ENCODE measurements at places on chromosomes 1 and 21. TPM values are rescaled to one million over a fixed set of nuclear protein-coding genes. Genes with fewer than 3 reads are reported as not detected.

Gene RPTN
- 0.09 TPM for total RNA-seq

DNA sequence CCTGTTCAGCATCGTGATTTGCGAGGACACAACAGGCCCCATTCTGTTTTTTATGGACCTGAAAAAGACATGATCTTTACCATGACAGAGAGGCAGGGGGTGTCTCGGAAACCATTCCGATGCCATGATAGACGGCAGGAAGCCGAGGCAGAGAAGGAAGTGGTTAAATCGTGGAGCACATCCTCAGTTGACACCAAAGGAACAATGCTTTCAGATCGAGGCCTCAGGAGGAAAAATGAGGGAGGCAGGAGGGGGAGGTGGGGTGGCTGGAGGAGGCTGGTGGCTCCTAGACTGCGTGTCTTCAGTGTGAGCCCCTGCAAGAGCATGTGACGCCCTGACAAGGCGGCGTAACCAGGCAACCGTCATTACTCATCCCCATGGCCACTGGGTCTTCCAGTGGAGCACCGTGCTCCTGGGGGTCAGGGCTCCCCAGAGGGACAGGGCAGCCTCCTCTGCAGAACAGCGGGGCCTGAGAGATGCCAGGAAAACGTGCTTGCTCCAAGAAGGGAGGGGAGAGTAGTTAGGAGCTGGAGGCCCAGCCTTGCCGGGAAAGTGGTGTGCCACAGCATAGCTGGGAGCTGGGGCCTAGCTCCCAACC is 172.8 kb upstream of the TMEM51 start:
- DNase-seq, result peak; percentile 48

- no peak for DNase-seq
Measured at GRCh38 chr1:55569417-55569816, 354.3 kb upstream of the USP24 start.

DNA sequence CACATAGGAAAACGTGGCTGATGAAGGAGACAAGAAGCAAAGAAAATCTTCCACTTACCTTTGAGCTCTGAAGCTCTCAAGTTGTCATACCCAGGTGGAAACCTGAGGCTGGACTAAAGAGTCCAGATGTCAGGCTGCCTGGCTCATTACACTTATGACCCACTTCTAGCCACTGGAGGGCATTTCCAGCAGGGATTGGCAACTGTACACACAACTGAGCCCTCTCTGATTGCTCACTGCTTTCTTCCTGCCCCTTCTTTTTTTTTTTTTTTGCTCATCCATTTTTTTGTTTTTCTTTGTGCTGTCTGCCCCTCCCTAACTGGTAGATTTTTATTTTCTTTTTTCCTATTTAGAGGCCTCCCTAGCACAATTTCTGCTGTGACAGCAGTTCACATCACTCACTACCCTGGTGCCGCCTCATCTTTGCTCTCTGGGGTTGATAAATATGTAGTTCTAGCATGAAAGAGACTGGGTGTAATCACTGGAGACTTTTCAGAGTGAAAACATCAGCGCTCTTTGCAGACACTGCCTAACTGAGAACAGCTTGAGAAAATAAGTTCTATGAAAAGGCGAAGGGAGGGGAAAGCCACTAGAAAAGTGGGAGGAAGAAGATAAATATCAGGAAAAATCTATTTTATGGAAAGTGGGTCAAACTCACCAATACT is 334.5 kb downstream of the NUF2 start:
- no peak for DNase-seq

GRCh38 chr1:201739492-201740085 is 89.4 kb upstream of the IPO9 start:
- no peak for DNase-seq

Gene TMPRSS2
- 0.84 TPM for total RNA-seq

Data from astrocyte (in vitro differentiated cells and primary cell).